ENCODE measurements at places on chromosomes 16 and 17. TPM values are rescaled to one million over a fixed set of nuclear protein-coding genes. Genes with fewer than 3 reads are reported as not detected.

Gene ALOX15
- total RNA-seq, result not detected

Gene RNF157
- 8.3 TPM for total RNA-seq

Gene BIRC5
- total RNA-seq, result 174 TPM

DNA sequence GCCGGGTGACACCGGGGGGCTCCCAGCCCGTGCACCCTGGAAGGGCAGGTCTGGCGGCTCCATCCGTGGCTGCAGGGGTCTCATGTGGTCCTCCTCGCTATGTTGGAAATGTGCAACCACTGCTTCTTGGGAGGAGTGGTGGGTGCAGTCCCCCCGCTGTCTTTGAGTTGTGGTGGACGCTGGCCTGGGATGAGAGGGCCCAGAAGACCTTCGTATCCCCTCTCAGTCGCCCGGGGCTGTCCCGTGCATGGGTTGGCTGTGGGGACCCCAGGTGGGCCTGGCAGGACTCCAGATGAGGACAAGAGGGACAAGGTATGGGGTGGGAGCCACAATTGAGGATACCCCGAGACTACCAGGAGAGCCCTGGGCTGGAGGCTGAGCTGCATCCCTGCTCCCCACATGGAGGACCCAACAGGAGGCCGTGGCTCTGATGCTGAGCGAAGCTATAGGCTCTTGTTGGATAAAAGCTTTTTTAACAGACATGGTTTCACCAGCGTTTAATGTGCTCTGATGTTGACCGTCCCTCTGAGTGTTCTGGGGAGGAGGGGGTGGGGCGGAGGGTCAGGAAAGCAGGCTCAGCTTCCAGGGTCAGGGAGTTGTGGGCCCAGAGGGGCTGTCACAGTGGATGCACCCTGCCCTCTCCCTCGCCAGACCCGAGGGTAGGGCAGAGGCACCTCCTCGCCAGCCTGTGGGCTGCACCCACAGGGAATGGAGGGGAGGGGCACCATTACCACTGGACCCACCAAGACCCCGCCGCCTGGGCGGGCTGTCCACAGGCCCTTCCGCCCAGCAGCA lies 5.4 kb downstream of the SPATA2L start:
- no peak for DNase-seq
